ENCODE measurements at places on chromosomes 6 and 20. TPM values are rescaled to one million over a fixed set of nuclear protein-coding genes. Genes with fewer than 3 reads are reported as not detected.

Gene GRM1
- 0.41 TPM for total RNA-seq

Gene SPATS1
- not detected for total RNA-seq

DNA sequence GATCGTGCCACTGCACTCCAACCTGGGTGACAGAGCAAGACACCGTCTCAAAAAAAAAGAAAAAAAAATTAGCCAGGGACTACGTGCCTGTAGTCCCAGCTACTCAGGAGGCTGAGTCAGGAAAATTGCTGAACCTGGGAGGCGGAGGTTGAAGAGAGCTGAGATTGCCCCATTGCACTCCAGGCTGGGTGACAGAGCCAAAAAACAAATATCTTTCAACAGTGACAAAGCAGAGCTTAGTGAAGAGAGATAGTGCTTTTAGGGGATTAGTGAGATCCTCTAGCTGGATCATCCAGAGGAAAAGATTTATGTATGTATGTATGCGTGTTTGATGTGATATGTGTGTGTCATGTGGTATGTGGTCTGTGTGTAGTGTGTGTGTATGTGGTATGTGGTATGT, 56.6 kb downstream of the IL22RA2 start:
- H3K36me3 ChIP-seq, result no peaks in the 10 kb centered on the region
- H3K27me3 ChIP-seq, result no peaks in the 10 kb centered on the region
- H3K4me1 ChIP-seq, result peaks cover 6% of the 10 kb centered on the region
- H3K27ac ChIP-seq, result no peak overlapping the region
- DNase-seq, result no peak

DNA sequence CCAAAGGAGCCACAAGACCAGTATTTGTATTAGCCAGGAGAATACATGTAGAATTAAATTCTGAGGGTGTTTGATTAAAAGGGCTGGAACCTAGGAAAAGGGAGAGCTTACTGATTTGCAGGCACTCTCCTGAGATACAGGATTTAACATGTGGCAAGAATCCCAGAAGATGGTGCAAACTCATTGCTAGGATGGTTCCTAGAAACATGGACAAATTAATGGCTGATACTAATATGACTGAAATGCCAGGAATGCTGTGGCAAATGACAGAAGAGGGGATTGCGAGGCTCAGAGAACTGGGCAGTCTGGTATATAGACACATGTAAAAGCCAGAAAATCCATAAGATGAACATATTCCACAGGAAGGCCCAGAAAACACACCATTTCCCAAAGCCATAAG, 118.1 kb downstream of the RWDD2A start:
- H3K4me3 ChIP-seq, result no peak overlapping the region
- H3K36me3 ChIP-seq, result no peaks in the 10 kb centered on the region
- H3K27me3 ChIP-seq, result no peaks in the 10 kb centered on the region

Gene CYP21A2
- total RNA-seq, result 0.67 TPM

DNA sequence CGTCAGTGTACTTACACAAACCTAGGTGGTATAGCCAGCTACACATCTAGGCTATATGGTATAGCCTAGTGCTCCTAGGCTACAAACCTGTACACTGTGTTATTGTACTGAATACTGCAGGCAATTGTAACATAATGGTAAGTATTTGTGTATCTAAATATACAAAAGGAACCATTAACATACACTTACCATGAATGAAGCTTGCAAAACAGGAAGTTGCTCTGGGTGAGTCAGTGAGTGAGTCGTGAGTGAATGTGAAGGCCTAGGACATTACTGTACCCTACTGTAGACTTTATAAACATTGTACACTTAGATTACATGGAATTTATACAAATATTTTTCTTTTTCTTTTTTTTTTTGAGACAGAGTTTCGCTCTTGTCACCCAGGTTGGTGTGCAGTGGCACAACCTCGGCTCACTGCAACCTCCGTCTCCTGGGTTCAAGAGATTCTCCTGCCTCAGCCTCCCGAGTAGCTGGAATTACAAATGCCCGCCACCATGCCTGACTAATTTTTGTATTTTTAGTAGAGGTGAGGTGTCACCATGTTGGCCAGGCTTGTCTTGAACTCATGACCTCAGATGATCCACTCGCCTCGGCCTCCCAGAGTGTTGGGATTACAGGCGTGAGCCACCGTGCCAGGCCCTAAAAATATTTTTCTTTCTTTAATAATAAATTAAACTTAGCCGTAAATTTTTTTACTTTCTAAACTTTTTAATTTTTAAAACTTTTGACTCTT, 15.4 kb upstream of the KIAA1755 start:
- H3K36me3 ChIP-seq, result no peaks in the 10 kb centered on the region
- no peak overlapping the region for H3K27ac ChIP-seq
- H3K4me1 ChIP-seq, result no peaks in the 10 kb centered on the region
- DNase-seq, result no peak
- H3K27me3 ChIP-seq, result peaks cover 5% of the 10 kb centered on the region

Gene ADGRF4
- total RNA-seq, result 2.6 TPM

GRCh38 chr6:119156757-119157505, 78.5 kb upstream of the FAM184A start:
- H3K4me1 ChIP-seq, result peaks cover 2% of the 10 kb centered on the region
- H3K4me3 ChIP-seq, result no peak overlapping the region
- no peak overlapping the region for H3K27ac ChIP-seq
- no peak for DNase-seq
- peaks cover 6% of the 10 kb centered on the region for H3K27me3 ChIP-seq

GRCh38 chr6:79117752-79118151, 39.7 kb upstream of the PHIP start:
- DNase-seq, result no peak
- no peak overlapping the region for H3K27ac ChIP-seq
- no peak overlapping the region for H3K4me3 ChIP-seq

DNA sequence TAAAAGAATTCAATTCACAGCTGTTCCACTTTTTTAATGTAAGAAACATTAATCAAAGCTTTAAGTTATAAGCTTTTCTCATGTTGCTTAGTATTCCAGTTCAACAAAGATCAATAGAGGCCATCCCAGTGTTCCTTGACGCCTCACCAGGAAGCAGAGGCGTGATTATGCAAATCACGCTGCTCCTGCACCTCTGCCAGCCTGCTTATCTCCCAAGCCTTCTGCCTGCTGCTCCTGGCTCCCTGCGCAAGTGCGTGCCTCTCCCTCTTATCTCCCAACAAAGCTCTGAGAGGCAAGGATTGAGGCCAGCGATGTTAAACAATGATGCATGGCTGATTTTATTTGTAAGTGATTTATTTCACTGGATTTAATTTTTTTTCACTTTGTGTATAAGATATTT, 42.8 kb downstream of the INSM1 start:
- no peak for DNase-seq
- peaks cover 18% of the 10 kb centered on the region for H3K4me1 ChIP-seq
- H3K36me3 ChIP-seq, result peaks cover 15% of the 10 kb centered on the region
- H3K4me3 ChIP-seq, result no peak overlapping the region

Gene ANKRD66
- not detected for total RNA-seq

Gene ARMC12
- 0.36 TPM for total RNA-seq

GRCh38 chr6:136089876-136090275, 160.2 kb downstream of the MTFR2 start:
- no peaks in the 10 kb centered on the region for H3K36me3 ChIP-seq
- peaks cover 7% of the 10 kb centered on the region for H3K4me1 ChIP-seq
- peaks cover 3% of the 10 kb centered on the region for H3K27me3 ChIP-seq
- no peak for DNase-seq
- no peak overlapping the region for H3K27ac ChIP-seq

- no peaks in the 10 kb centered on the region for H3K27me3 ChIP-seq
- H3K4me1 ChIP-seq, result peaks cover 14% of the 10 kb centered on the region
- H3K36me3 ChIP-seq, result no peaks in the 10 kb centered on the region
Observed at GRCh38 chr20:50664254-50664653, 27.1 kb downstream of the RIPOR3 start.

DNA sequence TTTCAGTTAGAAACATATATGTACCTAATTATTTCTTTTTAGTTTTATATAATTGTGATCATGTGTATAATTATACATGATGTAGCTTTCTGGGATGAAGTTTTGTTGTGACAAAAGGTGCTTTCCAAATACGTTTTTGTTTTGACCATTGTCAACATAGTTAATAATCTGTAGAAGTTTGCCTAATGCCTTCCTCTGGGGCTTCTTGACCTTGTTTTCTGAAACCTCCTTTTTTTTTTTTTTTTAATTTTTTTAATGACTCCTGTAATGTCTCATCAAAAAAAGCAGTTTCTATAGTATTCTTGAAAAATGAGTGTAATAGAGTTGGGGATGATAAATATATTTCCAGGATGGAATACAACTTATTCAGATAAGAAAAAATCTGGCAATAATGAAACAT, 434.7 kb upstream of the SOX4 start:
- H3K4me3 ChIP-seq, result no peak overlapping the region
- no peak for DNase-seq
- H3K36me3 ChIP-seq, result peaks cover 1% of the 10 kb centered on the region
- peaks cover 28% of the 10 kb centered on the region for H3K4me1 ChIP-seq
- no peak overlapping the region for H3K27ac ChIP-seq

GRCh38 chr6:126396131-126396530, 56.2 kb downstream of the CENPW start:
- H3K4me3 ChIP-seq, result no peak overlapping the region
- H3K27me3 ChIP-seq, result no peaks in the 10 kb centered on the region
- H3K27ac ChIP-seq, result no peak overlapping the region
- no peaks in the 10 kb centered on the region for H3K36me3 ChIP-seq

Gene SLC26A8
- not detected for total RNA-seq

GRCh38 chr20:21693322-21693721, 12.1 kb upstream of the PAX1 start:
- no peaks in the 10 kb centered on the region for H3K4me1 ChIP-seq
- H3K4me3 ChIP-seq, result no peak overlapping the region
- no peaks in the 10 kb centered on the region for H3K36me3 ChIP-seq
- H3K27ac ChIP-seq, result no peak overlapping the region
- peaks cover 63% of the 10 kb centered on the region for H3K27me3 ChIP-seq

Gene RIMS1
- total RNA-seq, result 5.5 TPM

Gene NANP
- total RNA-seq, result 4.0 TPM

Gene NRSN1
- not detected for total RNA-seq

DNA sequence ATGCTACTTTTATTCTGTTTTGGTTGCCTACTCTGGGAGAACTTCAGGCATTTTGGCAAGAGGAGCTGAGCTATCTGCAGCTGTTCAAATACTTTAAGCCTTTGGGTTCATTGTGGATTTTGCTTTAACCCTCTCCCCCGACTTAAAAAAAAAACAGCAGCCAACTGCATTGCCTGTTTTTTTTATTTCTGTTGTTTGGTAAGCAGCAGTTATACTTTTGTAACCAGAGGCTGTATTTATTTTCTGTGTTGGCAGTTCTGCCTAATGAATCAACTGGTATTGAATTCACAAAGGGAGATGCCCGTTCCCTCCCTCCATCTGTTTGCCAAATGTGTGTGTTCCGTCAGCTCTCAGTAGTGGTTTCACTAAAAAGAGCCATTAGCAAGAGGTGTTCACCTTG, 484.0 kb downstream of the UTRN start:
- H3K4me3 ChIP-seq, result no peak overlapping the region
- H3K27ac ChIP-seq, result peak overlapping the region; percentile 84
- H3K4me1 ChIP-seq, result peaks cover 13% of the 10 kb centered on the region
- DNase-seq, result no peak

Gene ATP5F1E
- 55.9 TPM for total RNA-seq

DNA sequence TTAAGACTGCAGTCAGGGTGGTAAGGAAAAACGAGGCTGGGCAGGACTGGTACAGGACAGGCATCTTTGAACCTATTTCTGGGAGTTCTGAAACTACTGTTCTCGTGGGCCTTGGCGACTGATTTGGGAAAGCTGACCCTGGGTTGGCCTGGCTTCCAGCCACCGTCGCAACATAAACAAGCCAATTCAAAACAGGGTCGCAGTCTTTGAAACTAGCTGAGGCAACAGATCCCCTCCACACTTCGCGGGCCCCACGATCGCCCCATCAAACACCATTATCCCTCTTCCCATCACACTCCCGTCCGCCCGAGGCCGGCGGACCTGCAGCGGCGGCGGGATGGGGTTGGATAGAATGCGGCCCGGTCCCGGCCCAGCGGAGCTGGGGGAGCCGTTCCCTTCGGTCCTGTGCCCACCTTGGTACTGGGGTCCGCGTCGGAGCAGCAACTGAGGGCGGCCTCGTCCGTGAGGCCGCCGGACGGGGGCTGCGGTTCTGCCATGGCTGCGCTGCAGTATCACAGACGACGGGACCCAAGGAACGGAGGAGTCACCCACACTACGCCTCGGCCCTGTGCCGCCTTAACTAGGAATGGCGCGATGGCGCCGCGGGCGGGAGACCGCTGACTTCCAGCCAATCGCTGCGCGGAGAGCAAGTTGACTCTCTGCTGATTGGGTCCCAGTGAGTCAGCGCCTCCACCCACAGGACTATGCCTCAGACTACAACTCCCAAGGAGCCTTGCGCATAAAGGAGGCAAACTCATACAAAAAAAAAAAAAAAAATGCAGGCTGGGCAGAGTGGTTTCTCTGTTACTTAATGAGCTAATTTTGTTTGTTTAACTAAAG, at the start of gene GLO1:
Gene GLO1, minus strand, starts transcription at position 588 of the 840 bp plus-strand sequence. Its CDS starts 91 bp downstream, at position 497.
- peak within 1 kb of the TSS; percentile 97 for H3K27ac ChIP-seq
- H3K4me1 ChIP-seq, result peaks cover 8% of the 10 kb centered on the region
- H3K27me3 ChIP-seq, result no peaks in the 10 kb centered on the region
- peak; percentile 89 for DNase-seq
- H3K36me3 ChIP-seq, result peaks cover 27% of the 10 kb centered on the region
- peak within 1 kb of the TSS; percentile 85 for H3K4me3 ChIP-seq

DNA sequence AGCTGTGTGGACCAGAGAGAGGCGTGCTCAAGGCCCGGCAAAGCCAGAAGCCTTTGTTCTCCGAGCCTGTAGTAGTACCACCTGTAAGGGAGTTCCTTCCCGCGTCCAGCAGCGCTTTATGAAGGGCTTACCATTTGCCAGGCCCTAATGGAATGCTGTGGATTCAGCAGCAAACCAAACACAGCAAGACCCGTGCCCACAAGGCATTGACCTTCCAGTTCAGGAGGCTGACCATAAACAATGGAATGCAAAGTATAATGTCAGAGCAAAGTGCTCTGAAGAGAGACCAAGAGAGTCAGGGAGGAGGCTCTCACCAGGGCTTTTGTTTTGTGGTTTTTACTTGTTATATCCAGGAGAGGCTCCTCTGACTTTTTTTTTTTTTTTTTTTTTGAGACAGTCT, 209.8 kb downstream of the ZMYND8 start:
- no peaks in the 10 kb centered on the region for H3K36me3 ChIP-seq
- no peak for DNase-seq

Gene FAM162B
- total RNA-seq, result 2.5 TPM

DNA sequence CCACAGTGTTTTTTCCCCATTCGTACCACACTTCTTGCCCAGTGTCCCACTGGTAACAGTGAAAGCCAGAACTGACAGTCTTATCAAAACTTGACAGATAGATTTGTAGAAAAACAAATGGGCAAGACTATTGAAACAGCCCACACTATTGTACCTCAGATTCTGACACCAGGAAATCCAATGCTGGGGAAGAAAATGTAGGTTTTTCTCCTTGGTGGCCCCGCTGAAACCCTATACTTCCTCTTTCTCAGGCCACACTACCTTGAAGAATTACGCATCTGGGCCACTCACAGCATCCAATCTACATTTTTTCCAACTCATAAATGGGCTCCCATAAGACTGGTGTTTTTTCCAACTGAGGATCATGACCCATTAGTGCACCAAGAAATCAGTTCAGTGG, 90.9 kb upstream of the HDDC2 start:
- H3K4me3 ChIP-seq, result no peak overlapping the region
- DNase-seq, result no peak
- H3K36me3 ChIP-seq, result no peaks in the 10 kb centered on the region

Gene SYCP2
- total RNA-seq, result 1.4 TPM

Gene GMNN
- 65.4 TPM for total RNA-seq

Gene BMP6
- 3.4 TPM for total RNA-seq

- H3K27ac ChIP-seq, result no peak overlapping the region
- no peak for DNase-seq
- peaks cover 16% of the 10 kb centered on the region for H3K4me1 ChIP-seq
- H3K4me3 ChIP-seq, result no peak overlapping the region
- H3K27me3 ChIP-seq, result no peaks in the 10 kb centered on the region
Observed at GRCh38 chr6:137013738-137014602, 30.8 kb downstream of the IL20RA start.

Data from progenitor cell of endocrine pancreas (in vitro differentiated cells).